ENCODE measurements at places on chromosomes 2 and 18. TPM values are rescaled to one million over a fixed set of nuclear protein-coding genes. Genes with fewer than 3 reads are reported as not detected.
A peak's percentile ranks its signal among the peaks of the same experiment; 100 is the strongest.

TRABD2A gene
- 4.5 TPM for total RNA-seq

PXDN gene
- total RNA-seq = 1.1 TPM

FSHR gene
- not detected for total RNA-seq

GRCh38 chr18:25053466-25053865 lies 298.5 kb downstream of the ZNF521 start:
- H3K4me1 ChIP-seq = no peaks in the 10 kb centered on the region
- no peak overlapping the region for H3K27ac ChIP-seq
- no peak overlapping the region for H3K4me3 ChIP-seq
- H3K27me3 ChIP-seq = no peaks in the 10 kb centered on the region

- H3K36me3 ChIP-seq = no peaks in the 10 kb centered on the region
- H3K27me3 ChIP-seq = no peaks in the 10 kb centered on the region
- H3K4me1 ChIP-seq = peaks cover 3% of the 10 kb centered on the region
- no peak overlapping the region for H3K27ac ChIP-seq
- DNase-seq = no peak
Observed at GRCh38 chr18:10051877-10052631, 138.2 kb downstream of the VAPA start.

DNA sequence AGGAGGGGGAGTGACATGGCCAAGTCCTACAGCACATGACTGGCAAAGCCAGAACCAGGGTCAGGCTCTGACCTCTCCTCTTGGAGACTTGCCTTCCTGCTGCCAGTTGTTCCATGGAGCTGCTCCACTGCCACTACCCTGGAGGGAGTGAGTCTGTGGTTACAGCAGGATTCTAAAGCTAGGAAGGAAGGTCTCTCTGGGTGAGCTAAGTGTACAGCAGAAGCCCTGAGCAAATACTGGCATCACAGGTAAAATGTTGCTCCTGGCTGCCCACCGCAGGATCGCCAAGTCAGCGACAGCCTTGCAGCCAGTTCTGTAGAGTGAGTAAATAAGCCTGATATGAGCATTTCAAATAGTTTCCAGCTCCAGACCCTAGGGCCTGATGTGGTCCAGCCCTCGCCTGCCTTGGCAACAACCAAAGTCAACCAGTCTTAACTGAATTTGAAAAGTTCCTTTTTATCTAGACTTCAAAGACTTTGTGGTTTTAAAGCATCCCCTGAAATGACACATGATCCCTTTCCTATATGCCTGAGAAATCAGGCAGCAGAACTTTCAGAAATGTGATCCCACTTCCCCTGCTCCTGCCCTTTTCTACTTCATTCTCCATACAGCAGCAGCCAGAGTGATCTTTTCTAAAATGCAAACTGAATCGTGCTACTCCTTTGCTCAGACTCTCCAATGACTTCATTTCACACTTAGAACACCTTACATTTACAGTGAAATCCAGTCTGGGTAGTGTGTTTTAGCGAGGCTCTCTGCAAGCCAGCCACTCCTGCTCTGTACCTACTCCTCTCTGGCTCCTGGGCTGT lies 114.3 kb downstream of the MGAT5 start:
- H3K27ac ChIP-seq = peak overlapping the region; percentile 5
- no peak for DNase-seq
- H3K27me3 ChIP-seq = no peaks in the 10 kb centered on the region

Measured in activated B cell treated with CpG ODN at 0.5 μM for 24 hours (primary cell).